NCI-H446 (cell line): ENCODE measurements at places on chromosomes 2 and 18.

- no peak for DNase-seq
Observed at GRCh38 chr2:132475615-132476014, 59.0 kb downstream of the GPR39 start.

- no peak for DNase-seq
Observed at GRCh38 chr2:133296401-133296800, 271.9 kb downstream of the NCKAP5 start.

DNA sequence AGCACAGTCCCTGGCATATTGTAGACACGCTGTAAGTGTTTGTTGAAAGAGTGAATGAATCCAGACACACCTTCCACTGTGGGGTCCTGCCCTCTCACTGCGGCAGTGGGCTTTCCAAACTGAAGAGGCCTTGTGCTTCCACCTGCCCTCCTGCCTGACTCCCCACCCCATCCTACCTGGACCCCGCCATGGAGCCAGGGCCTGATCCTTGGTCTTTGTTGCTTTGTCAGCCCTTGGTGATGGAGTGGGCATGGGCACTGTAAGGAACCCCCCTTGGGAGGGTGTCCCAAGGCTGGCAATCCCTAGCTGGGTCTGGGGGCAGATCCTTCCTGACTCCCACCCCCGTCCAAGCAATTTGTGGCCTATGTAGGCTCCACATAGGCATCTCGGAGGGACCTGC lies 33.1 kb downstream of the KLHL29 start:
- no peak for DNase-seq

DNA sequence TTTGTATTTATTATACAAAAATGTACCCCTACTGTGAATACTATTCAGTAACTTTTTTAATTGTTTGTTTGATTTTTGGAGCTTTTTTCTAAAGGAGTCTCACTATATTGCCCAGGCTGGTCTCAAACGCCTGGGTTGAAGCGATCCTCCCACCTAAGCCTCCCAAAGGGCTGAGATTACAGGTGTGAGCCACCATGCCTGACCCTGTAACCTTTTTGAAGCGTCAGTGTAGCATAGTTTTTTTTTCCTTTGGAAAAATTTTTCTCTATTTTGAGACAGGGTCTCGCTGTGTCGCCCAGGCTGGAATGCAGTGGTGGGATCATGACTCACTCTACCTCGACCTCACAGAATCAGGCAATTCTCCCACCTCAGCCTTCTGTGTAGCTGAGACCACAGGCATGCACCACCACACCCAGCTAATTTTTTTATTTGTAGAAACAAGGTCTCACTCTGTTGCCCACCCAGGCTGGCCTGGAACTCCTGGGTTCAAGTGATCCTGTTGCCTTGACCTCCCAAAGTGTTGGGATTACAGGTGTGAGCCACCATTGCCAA lies 2.0 kb downstream of the GMCL1 start:
- DNase-seq, result no peak

DNA sequence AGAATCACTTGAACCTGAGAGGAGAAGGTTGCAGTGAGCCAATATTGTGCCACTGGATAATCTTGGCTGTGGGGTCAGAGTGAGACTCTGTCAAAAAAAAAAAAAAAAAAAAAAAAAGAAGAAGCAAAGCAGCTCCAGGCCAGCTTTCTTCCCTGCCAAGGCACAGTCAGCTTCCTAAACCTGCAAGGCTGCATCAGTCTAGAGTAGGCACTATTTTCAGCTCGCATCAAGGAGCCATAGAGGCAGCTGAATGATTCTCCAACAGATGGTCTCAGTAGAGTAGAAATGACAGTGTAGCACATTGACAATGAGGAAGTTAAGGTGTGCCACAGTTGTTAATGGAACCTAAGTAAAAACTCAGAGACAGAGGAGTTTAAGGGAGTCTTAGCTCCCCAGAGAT lies 35.6 kb downstream of the BMP10 start:
- no peak for DNase-seq

- DNase-seq, result no peak
Observed at GRCh38 chr2:11753452-11753885, 7.0 kb downstream of the LPIN1 start.

DNA sequence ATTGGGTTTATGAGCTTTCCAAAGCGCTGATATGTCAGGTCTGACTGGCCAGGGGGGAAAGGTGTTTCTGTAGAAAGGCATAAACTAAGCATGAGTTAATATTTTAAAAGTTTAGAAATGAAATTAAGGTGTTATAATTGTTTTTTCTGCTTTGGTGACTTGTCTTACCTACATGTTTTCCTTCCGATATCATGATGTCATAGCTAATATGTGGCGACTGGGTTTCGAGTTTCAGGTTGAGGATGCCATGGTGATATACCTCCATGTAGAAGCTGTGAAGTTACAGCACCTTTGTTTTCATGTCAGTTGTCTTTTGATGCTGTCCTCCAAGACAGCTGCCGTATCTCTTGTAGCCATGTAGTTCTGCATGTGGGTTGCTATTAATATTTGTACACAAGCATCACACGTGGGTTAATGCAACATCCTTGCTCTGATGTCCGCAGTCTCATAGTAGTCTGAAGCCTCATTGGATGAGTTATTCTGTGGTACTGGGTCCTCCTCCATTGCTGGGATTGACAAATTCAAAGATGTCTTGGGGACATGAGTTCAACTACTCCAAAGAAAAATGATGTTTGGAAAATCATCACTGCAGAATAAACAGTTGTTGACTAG lies 230.6 kb downstream of the PRKCE start:
- DNase-seq, result no peak

GRCh38 chr18:12839526-12840196 lies 44.4 kb downstream of the PTPN2 start:
- DNase-seq, result no peak

DNA sequence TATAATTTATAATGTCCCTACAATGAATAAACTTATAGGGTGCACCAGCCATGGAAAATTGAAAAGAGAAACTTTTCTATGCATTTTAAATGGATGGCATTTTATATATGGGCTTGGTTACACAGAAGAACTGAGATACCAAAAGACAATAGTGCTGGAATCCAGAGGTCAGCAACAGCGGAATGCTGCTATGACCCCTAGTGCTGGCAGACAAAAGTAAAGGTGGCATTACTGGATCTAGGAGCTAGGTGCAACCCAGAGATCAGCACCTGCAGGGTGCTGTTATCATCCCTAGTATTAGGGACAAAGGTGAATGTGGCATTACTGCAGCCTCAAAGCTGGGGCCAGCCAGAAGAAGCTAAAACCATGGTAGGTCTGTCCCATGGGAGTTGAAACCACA lies 392.7 kb upstream of the ST6GAL2 start:
- no peak for DNase-seq

GRCh38 chr2:11556101-11556806 lies 22.4 kb downstream of the GREB1 start:
- DNase-seq, result no peak

GRCh38 chr2:76326636-76327035 lies 615.9 kb upstream of the GCFC2 start:
- DNase-seq, result no peak

GRCh38 chr2:108623616-108624015 lies 89.3 kb downstream of the LIMS1 start:
- DNase-seq, result no peak

GRCh38 chr2:70936979-70937811 lies 1.5 kb downstream of the ATP6V1B1 start:
- DNase-seq, result no peak

DNA sequence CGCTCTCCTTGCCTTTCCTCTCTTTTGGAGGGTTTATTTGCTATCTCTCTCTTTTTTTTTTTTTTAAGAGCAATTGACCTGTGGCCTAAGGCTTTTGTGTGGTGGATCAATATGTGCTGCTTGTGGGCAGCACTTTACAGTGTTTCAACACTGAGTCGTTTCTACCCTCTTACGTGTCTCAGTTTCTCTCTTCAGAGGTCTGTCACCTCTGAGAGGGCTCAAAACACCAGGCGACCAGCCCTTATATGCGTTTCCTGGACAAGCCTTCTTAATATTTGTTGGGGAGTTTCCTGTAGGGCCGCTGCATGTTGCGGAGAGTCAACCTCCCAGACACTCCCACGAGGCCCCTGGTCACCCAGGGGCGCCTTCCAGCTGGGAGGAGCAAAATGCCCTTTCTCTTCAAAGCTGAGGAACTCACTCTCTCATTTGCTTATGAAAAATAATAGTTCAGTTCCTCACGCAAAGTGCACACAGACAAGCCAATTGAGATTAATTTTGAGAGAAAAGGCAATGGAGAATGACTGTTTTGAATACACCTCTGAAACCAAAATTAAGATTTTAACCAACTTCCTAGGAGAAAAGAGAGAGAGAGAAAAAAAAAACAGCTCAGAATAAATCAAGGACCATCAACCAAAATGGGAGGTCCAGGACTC lies 96.3 kb upstream of the B3GNT2 start:
- no peak for DNase-seq

- peak; percentile 86 for DNase-seq
Observed at GRCh38 chr2:221176667-221177066, 395.4 kb downstream of the EPHA4 start.
